ENCODE measurements at places on chromosomes 2 and 18. TPM values are rescaled to one million over a fixed set of nuclear protein-coding genes. Genes with fewer than 3 reads are reported as not detected.

ATP8B1 gene
- polyA plus RNA-seq, result 20.1 TPM

- DNase-seq, result no peak
Measured at GRCh38 chr2:202171241-202171825, 67.1 kb downstream of the SUMO1 start.

EMILIN2 gene
- 15.7 TPM for polyA plus RNA-seq

- no peak for DNase-seq
Measured at GRCh38 chr2:196046123-196046917, 22.3 kb downstream of the DNAH7 start.

DNA sequence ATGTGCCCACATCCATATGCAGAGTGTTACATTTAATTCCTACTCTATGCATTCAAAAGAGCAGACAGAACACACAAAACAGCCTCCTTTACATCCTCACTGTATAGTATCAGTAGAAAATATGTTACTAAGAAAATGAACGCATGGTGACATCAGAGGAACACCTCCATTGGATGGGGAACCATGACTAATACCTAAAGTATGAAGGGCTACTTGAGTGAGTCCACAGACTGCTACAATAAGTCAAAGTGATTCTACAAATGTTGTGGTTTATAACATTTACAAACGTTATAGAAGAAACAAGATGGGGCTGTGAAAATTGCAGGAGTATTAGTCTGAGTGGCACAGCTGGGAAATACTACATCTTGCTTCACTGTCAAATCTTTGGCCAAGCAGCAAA, 1830.9 kb upstream of the PIK3C3 start:
- no peak for DNase-seq

All from urinary bladder (tissue), 4 donors.